Spinal cord (tissue), 10 donors: ENCODE measurements at places on chromosomes 5 and 9. TPM values are rescaled to one million over a fixed set of nuclear protein-coding genes. Genes with fewer than 3 reads are reported as not detected.

DNA sequence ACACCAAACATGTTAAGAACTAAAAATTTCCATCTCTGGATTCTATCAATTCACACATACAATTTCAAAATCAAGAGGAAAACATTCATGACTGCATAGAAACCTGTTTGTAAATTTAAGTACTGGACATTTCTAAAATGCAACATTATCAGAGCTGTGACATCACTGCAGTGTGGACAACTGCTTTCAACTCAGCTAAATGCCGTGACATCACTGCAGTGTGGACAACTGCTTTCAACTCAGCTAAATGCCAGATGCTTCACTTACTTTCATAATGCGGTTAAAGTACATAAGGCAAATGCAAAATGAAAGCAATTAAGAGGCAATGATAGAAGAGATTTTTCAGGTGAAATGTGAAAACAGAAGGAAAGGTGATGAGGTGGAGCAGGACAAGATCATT, 161.5 kb downstream of the ARL15 start:
- DNase-seq: no peak

GRCh38 chr9:132631685-132632084, 38.1 kb downstream of the DDX31 start:
- no peak for DNase-seq

GRCh38 chr5:158194561-158194976, 335.6 kb upstream of the CLINT1 start:
- DNase-seq: peak; percentile 49

DNA sequence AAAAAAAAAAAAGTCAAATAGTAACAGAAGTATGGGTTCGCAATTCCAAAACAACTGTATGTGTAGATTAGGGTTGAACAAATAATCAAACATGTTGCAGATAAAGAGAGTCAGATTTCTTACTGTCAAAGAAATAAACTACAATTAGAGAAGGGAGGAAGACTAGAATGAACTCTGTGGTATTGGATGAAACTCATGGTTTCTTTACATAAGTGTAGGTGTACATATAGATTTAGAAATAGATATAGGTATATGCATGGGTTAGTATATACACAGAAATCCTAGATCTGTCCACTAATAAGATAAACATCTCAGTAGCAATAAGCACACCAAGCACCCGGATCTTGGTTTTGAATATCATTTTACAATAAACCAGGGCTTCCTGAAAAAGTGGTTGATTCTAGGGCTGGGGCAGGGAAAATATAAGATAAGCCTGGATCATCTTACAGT, 21.3 kb downstream of the DTWD2 start:
- DNase-seq: no peak

The FOXD4L6 gene
- total RNA-seq: not detected

GRCh38 chr9:112764837-112765236, 14.3 kb downstream of the SNX30 start:
- DNase-seq: no peak
